ENCODE measurements at places on chromosomes 1 and 21.

GRCh38 chr1:170661646-170662411 is 2.1 kb upstream of the PRRX1 start:
- DNase-seq = peak; percentile 32

DNA sequence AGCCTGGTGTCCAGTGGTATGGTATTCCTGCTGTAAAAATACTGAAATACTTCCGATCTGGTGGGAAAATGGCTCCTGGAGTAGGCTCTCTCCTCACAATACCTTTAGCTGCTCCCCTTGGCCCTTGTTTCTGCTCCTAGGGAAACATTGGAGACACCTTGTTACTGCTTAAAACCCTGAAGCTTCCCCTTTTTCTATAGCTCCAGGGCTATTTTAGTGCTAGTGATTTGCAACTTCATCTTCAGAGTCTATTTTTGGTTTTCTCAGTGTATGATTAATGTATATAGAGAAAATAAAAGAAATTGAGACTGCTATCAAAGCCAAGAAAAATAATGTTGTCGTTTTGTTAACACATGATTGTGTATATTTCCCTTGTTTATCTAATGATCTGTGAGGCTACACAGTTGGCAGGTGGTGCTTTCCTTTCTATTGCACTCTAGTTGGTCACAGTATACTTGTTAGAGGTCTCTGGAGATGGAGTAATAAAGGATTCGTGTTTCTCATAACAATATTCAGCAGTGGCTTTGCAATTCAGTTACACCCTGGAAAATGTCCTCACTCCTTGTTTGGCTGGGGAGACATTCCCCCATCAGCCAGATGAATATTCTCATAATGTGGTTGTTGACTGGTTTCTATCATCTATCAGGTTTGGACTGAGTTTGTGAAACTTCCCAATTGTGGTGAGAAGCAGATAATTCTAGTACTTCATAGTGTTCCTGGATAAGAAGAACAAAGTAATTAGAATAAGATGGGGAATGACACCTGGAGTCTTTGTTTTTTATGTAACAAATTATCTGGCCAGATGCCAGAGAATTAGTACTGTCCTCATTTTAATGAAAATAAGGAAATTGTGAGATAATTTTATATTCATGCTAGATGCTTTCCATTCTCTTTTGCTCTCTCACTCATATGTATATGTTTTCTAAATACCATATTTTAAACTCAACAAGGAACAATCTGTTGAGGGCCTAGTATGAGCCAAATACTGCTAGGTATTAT is 44.8 kb upstream of the CACYBP start:
- no peak for DNase-seq

GRCh38 chr21:36504067-36505058 is 24.4 kb upstream of the CLDN14 start:
- peak; percentile 61 for DNase-seq

DNA sequence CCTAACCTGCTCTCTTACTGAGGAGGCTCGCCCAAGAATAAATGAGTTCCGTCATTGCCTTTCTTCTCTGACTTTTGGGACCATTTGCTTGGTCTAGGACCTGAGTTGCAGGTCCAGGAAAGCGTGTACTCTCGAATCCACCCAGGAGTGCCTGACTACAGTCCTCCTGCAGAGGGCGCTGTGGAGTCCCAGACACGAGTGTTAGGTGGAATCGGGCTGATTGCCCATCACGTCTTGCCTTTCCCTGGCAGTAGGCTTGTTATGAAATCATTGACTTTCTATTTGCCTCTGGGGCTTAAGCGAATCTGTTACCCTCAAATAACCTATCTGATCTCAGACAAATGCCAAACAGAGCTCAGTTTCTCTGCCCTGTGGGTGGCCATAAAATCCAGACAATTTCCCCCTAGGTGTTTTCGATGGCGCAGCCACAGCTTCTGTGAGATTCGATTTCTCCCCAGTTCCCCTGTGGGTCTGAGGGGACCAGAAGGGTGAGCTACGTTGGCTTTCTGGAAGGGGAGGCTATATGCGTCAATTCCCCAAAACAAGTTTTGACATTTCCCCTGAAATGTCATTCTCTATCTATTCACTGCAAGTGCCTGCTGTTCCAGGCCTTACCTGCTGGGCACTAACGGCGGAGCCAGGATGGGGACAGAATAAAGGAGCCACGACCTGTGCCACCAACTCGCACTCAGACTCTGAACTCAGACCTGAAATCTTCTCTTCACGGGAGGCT is at the start of gene IL20:
Gene IL20 (plus strand): TSS at position 685 of the 733 bp plus-strand sequence. CDS start 230 bp downstream, outside the sequence.
- peak; percentile 87 for DNase-seq

- DNase-seq = no peak
Measured at GRCh38 chr1:171233183-171233582, 15.1 kb upstream of the FMO1 start.

- DNase-seq = peak; percentile 8
Measured at GRCh38 chr1:219416598-219417238, 196.2 kb downstream of the ZC3H11B start.
